Upper lobe of left lung (tissue), 6 donors: ENCODE measurements at places on chromosomes 3 and 15.

DNA sequence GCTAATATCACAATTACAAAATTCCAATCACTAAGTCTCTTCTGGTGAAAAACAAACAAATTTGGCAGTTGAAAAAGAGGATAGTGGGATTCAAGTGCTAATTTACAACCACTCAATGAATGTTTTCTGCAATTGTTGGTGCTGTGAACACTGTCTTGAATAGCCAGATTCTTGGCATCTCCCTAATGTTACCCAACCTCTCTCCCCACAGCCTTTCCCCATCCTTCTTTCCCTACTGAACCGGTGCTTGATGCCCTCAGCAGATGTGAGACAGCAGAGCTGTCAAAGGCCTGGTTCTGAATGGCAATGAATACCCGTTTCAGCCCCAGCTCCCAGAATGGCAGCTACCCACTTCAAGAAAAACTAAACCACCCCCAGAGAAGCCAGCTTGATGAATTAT is 22.5 kb upstream of the BHLHE40 start:
- no peak for DNase-seq

DNA sequence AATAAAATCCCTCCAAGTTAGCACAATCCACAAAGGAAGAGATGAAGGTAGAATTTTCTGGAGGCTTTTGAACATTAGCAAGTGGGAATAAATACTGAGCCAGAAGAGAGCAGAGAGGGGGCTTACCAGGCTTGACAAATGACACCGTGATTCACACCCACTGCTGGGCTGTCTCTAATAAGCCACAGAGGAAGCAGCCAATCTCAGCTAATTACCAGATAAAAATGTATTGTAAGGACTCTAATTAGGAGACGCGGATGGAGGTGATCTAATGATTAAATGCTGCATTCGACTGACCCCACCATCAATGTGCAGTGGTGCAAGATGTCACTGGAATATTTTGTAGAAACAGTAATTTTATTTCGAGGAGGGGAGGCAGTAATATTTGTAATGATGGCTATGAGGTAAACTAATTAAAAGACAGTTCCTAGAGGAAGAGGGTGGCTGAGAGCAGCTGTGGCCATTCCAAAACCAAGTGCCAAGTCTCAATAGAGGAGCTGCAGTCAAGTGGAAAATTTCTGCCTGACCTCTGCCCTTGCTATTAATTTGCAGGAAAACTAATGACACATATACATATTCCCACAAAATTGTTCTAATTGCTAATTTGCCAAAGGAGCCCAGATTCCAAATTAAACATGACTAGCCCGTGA is 602.2 kb downstream of the FOXP1 start:
- DNase-seq = no peak

DNA sequence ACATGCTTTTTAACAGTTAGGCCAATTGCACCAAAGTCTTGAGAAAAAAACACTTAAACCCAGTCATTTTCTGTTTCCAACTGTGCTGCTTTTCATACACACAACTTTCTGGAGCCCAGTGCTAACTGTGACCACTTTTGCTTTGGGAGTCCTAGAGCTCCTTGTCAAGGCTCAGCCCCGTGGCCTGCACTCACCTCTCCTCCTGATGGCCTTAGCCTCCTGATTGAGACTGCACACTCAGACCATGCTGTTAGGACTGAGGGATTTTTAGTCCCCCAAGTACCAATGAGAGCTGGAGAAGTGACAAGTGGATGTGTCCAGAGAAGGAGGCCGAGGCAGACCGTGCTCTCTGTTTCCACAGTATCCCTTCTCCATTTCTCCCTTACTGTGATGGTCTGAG is 15.2 kb upstream of the RARRES1 start:
- DNase-seq = no peak

GRCh38 chr3:129614927-129615363 is 8.5 kb upstream of the PLXND1 start:
- DNase-seq = peak; percentile 84

GRCh38 chr3:18027161-18027939 is 284.9 kb upstream of the TBC1D5 start:
- no peak for DNase-seq

GRCh38 chr3:61665987-61666386 is 104.6 kb downstream of the PTPRG start:
- DNase-seq = no peak

GRCh38 chr3:111750278-111750884 is 108.7 kb upstream of the PHLDB2 start:
- DNase-seq = no peak

- no peak for DNase-seq
Observed at GRCh38 chr3:55085231-55085630, 157.4 kb upstream of the LRTM1 start.

DNA sequence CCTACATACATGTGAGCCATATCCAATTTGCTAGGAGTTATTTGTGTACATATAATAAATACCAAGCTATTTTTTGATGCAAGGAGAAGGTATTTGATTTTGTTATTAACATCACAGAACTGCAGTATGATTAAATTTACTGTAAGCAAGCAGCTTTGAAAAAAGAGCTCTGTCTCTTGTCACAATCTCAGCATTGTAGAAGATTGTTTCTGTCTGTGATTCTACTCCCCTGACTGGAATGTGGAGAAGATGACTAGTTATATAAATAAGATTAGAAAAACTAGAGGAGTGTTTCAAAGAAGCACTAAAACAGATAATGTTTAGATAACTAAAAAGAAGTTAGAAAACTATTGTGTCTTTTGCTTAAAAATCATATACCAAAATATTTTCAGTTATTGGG is 17.1 kb upstream of the DCBLD2 start:
- DNase-seq = no peak

GRCh38 chr15:58064980-58065444 is 499 bp downstream of the ALDH1A2 start:
- DNase-seq = peak; percentile 82

GRCh38 chr3:73542136-73542535 is 82.6 kb downstream of the PDZRN3 start:
- no peak for DNase-seq

- no peak for DNase-seq
Observed at GRCh38 chr3:23913873-23914743, 2.7 kb downstream of the NKIRAS1 start.

GRCh38 chr3:17806201-17806600 is 63.8 kb upstream of the TBC1D5 start:
- DNase-seq = no peak

DNA sequence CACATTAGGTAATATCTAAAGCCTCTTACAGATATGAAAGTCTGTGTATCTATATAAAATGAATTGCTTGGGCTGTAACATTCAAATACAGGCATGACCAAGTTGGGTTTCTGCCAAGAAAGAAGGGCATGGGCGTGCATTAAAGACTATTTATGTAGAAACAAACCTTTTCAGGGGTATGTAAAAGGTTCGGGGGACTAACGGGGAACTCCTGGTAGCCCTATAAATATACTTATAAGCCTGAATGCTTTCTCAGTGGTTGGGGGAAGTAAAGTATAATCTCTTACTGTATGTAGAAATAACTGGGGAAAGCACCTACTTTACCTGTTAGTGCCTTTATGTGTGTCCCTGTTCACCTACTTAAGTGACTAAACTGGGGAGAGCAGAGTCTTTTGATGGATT is 154.5 kb upstream of the TBL1XR1 start:
- DNase-seq = no peak

DNA sequence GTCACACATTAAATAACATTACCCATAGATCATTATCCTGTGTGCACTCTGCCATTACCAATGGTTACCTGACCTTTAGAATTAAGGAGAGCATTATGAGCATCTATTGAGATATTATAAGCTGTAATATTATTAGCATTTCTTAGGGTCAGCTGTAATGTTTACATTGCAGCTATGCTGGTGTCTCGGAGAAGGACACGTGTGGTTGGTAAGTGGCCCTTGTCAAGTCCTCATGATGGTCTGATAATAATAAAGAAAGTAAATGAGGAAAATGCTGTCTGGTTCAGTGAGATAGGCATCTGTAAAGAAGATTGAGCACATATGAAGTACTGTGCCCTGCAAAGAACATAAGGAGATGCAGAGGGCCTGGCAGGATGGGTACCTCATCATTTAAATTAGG is 71.7 kb upstream of the ARL6 start:
- DNase-seq = no peak

DNA sequence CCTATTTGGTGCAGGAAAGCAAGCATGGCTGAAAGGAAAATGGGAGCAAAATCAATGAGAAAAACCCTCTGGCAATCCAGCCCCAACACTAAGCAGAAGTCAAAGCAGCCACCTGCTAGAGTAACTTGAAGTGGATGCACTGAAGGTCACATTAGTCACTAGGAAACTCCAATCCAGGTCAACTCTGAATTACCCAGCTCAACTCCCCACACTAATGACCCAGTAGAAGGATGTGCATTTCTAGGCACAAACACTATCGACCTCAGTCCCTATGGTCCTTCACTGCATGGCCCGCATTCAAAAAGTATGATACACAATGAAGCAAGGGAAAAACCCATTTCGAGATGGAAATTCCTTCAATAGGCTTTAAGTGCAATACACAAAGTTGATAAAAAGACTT is 80.6 kb downstream of the RAD18 start:
- no peak for DNase-seq

DNA sequence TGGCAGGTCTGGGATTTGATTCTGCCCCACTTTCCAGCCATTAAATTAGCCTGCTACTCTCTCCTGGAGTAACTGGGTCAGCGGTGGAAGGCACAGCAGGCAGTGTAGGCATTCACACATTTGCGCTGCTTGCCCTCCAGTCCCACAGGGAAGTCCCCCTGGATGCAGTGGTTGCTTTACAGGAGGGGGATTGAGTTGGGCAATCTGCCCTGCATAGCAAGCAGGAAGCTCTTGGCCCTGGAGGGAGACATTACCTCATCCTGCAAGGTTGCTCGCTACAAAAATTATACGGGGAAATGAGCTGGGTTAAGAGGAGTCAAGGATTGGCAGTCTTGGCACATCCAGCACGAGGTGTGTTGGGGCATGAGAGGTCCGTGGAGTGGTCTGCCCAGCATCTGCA is 14.8 kb downstream of the MCM2 start:
- no peak for DNase-seq

GRCh38 chr3:73018790-73019441 is 22.3 kb downstream of the PPP4R2 start:
- DNase-seq = no peak

GRCh38 chr3:86830566-86830965 is 160.4 kb downstream of the VGLL3 start:
- no peak for DNase-seq

- peak; percentile 92 for DNase-seq
Observed at GRCh38 chr3:41198950-41199865, at the start of gene CTNNB1. Gene CTNNB1 (plus strand): TSS chr3:41199505. CDS start chr3:41224069, 24,564 bp downstream.

- no peak for DNase-seq
Observed at GRCh38 chr15:35522061-35522460, 23.9 kb downstream of the DPH6 start.

DNA sequence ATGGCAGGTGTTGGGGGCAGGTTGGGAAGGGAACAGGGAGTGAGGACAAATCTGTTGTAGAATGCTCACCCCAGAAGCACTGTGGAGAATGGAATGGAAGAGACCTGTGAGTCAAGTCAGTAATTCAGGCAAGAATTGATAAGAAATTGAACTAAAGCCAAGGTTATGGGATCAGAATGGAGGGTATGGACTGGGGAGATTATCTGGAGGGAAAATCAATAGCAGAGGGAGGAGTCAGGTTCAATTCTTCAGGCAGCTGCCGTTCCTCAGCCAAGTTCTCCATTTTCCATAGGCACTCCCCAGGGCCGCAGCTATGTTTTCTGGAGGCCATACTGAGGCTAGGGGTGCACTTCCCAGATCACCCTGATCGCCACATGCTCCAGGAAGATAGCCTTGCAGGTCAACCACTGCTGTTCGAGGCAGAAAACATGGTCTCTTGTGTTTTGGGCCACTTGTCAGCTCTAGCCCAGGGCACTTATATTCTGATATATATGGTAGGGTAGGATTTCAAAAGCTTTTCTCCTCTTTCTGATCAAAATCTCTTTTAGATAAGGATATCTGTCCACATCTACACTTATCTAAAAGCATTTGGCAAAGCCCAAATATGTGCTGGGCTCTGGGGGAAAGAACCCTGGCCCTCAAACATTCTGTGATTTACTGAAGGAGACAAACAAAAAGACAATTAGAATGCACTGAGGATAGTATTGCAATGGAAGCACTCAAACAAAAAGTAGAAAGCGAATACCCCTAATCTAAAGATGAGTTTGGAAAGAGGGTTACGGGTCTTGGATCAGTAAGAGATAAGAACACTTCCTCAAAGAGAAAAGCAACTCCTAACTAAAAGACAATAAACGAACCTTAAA is 92.3 kb downstream of the TMEM212 start:
- DNase-seq = no peak

DNA sequence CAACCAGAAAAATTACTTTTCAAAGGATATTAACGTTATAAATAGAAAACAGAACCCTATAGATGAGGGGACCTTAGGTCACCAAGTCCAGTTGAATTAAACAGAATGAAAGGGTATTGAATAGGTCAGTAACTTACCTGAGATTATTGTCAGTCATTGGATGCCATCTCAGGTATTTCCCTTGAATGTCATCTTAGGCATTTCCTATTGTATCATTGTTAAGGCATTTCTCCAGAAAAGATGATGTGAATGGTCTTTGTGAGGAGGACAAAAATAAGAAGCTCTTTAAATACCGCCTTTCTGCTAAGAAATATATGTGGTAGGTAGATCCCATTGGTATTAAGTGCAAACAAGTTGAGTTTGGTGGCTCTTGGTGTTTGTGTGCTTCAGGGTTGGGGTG is 55.6 kb downstream of the CHD2 start:
- DNase-seq = no peak

DNA sequence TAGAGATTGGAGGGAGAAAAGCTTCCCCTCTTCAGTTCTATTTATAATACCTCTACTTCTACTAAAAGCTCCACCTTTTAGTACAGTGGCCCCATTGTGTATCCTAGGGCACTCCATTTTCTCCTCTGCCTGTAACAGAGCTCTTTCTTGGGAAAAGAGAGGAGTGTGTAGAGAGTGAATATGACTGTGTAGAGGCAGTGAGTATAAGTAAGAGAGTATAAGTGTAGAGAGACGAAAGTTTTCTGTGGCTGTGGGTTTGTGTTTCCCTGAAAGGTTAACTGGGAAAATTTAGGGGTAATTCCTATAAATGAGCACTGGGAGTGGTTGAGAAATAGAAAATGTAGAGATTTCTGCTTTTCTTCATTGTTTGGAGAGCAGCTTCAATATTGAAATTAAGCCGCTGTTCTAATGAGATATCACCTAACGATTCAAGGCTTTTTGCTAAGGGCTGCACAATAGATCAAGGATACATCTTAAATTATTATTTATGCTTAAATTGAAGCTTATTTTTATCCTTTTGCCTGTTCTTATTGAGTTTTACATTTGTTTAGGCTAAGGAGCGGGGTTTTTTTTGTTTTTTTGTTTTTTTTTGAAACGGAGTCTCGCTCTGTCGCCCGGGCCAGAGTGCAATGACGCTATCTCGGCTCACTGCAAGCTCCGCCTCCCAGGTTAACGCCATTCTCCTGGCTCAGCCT is 6.9 kb downstream of the IQGAP1 start:
- no peak for DNase-seq

- DNase-seq = no peak
Observed at GRCh38 chr15:32642667-32643435, 1.3 kb downstream of the SCG5 start.
